ENCODE measurements at places on chromosomes 11 and 22.

- peak; percentile 59 for DNase-seq
Measured at GRCh38 chr22:29040385-29041275, 21.0 kb downstream of the C22orf31 start.

GRCh38 chr11:100757646-100758045 lies 70.6 kb downstream of the ARHGAP42 start:
- DNase-seq, result no peak

GRCh38 chr11:2534957-2535672 lies 90.3 kb downstream of the KCNQ1 start:
- no peak for DNase-seq

- DNase-seq, result no peak
Measured at GRCh38 chr11:15852179-15852578, 504.2 kb downstream of the SOX6 start.

DNA sequence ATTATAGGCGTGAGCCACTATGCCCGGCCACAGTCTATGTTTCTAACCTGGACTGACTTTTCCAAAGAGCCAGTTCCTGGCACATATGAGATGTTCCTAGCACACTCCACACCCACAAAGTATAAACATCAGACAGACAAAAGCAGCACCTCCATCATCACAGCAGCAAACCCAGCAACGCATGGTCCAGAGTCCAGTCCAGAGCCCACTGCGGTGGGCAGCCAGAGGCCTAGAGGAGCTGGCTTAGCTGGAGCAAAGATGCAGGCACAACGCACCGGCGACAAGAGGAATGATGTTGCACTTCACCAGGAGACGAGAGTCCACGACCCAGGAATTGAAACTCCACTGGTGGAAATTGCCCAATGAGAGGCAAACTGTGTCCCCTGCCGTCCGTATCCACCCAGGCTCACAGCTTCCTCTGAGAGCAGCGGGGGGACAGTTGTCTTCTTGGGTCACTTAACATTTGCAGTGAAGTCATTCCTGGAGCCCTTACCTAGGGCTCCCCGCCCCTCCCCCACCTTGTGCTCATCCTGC lies 36.6 kb downstream of the RPS6KA4 start:
- DNase-seq, result no peak

- DNase-seq, result no peak
Measured at GRCh38 chr11:130840679-130841078, 75.6 kb downstream of the SNX19 start.

DNA sequence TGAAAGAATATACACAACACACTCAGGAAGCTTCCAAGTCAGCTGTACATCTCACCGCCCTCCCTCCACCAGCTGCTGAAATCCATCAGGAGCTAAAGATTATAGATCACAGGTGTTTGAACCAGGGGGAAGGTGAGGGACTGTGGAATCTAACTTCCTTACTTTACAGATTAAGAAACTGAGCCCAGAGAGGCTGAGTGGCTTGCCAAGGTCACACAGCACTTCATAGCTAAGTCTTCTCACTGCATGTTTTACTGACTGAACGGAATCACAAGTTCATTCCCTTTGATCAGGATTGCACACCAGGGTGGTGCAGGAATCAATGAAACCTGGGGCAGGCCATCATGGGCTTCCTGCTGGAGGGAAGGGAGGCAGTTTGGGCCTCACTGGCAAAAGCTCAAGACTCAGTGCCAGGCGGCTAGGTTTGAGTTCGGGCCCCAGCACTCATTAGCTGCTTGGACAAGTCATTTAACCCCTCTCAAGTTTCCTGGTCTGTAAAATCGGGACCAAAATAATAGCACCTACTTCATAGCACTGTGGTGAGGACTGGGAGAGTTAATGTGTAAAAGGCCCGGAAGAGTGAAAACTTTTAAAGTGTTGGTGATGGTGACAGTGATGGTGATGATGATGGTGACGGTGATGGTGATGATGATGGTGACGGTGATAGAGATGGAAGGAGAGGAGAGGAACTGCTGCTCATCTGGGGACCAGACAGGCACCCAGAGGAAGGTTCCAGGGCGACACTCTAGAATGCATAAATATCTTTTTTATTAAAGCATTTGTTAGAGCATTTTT lies 8.2 kb downstream of the CD5 start:
- no peak for DNase-seq

DNA sequence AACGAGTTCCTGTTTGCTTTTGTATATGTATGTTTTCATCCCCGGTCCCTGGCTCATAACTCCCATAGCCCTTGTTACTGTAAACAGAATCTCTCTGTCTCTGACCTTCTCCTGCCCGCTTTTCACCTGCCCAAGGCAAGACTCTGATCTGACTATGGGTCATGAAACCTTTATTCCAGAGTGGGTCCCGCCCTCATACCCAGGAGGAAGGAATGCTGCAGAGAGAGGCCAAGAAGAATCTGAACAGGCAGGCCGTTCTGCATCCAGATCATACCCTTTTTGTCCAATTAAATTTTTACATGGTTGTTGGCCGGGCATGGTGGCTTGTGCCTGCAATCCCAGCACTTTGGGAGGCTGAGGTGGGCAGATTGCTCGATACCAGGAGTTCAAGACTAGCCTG lies 39.6 kb downstream of the GRIK4 start:
- DNase-seq, result no peak

DNA sequence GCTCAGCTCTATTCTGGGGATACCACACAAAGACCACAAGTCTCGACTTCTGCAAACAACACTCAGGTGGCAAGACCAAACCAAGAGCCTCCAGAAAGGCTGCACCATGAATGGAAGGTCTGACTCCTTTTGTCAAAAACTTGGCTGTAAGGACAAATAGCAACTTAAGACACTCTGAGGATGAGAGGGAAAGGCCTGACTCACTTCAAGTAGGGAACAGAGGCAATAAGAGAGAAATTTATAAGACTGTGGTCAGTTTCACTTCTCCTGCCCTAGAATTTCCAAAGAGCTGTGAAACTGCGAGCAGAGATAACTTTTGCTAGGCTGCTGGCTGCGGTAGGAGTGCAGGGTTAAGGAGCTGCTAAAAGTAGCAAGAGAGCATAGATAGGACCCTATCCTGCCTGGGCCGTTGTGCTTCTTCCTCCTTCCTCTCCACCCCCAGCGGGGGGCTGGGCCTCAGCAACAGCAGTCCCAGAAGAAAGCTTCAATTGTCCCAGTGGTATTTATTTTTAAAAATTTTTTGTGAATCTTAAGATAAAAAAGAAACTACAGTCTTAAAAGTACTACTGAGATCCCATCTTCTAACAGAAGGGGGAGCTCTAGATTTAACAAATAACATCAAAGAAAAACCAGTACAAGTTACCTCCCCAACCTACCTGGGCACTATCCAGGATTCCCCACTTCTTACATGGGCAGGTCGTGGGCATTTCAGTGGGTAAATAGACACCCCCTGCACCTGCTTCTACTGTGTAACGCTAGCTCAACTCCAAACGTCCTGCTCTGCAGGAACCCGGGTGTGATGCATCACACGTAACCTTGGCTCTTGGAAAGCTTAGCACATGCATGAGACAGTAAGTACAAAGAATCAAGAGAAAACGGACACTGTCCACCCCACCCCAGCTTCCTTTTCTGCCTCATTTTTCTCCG lies 66.4 kb downstream of the SGSM3 start:
- DNase-seq, result peak; percentile 53
